ENCODE measurements at places on chromosomes 7 and 10.

DNA sequence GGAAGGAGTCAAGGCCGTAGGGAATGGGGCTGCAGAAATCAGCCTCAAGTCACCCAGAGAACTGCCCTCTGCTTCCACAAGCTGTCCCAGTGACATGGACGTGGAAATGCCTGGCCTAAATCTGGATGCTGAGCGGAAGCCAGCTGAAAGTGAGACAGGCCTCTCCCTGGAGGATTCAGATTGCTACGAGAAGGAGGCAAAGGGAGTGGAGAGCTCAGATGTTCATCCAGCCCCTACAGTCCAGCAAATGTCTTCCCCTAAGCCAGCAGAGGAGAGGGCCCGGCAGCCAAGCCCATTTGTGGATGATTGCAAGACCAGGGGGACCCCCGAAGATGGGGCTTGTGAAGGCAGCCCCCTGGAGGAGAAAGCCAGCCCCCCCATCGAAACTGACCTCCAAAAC, 50.2 kb upstream of the PDCD4 start:
- peak; percentile 58 for DNase-seq

GRCh38 chr10:132249824-132250375, 57.9 kb downstream of the STK32C start:
- no peak for DNase-seq

DNA sequence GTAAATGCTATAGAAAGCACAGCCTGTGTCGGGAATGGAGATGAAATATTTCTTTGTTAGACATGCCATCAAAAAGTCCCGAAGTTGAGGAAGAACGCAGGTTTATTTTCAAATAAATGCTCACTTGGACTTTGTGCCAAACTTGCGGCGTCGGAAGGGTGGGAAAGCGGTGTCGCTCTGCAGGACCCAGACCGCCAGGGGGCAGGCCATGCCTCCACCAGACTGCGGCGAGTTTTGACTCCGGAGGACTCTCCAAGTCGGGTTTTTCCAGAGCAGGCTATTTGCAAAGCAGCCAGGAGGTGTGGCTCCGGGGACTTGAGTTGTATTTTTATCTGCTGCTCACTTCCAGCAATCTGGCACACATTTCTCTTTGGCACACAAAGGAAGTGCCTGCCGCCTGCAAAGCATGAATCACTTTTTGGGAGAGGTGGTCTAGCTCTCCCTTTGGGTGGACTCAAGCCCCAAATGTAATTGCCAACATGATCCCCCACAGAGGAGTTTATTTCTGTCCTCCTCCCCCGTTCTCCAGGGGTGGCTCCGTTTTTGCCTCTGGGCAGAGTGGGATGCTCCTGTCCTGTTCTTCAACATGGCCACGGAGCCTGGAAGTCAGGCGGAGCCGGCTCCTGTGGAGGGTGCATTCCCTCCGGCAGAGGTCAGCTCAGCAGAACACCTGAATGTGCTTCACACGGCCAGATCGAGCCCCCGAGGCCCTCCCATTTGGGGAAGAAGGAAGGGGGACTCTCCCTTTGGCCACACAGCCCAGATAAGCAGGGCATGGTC, 82.3 kb upstream of the GPR26 start:
- peak; percentile 82 for DNase-seq

DNA sequence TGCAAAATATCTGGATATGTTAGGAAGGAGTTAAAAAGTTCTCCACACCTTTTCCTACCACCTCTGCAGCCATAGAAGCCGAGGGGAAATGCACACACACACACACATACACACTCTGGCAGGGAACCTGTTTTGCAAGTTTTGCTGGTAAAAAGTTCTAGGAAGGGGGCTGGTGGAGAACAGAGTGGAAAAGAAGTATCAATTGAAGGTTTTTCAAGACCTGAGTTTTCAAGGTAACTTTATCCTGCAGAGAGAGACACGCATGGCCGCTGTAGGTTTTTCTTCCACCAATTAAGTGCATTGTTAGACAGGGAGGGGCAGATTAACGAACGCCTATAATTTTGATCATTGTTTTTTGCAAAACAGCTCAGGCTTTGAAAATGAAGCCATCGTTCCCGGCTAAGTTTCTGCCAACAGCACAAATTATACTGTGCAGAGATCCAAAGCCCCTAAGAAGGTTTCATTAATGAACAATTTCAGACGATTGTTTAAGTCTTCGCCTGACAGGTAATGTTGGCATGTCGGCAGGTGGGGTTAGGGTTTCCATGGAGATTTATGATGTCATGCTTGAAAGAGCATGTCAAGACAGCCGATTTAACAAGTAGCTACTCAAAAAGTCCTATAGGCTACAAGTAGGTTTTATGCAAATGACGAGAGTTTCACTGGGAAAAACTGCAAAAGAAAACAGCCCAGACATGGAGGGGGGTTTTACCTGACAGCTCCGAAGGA, 29.7 kb downstream of the KIAA1217 start:
- no peak for DNase-seq

- DNase-seq: no peak
Measured at GRCh38 chr10:75057680-75058079, 53.8 kb upstream of the SAMD8 start.

GRCh38 chr10:118256209-118256608, 85.9 kb downstream of the FAM204A start:
- no peak for DNase-seq

GRCh38 chr10:13684252-13684791, 97.6 kb downstream of the PRPF18 start:
- DNase-seq: peak; percentile 85

Measured in muscle of back (tissue), 13 donors.